Adipose tissue (tissue), 3 donors: ENCODE measurements at places on chromosomes 7 and 10. TPM values are rescaled to one million over a fixed set of nuclear protein-coding genes. Genes with fewer than 3 reads are reported as not detected.

The CYP3A7 gene
- polyA plus RNA-seq: not detected

The INHBA gene
- 0.22 TPM for polyA plus RNA-seq

The PNLIP gene
- polyA plus RNA-seq: 3.7 TPM

The GIMAP1 gene
- 6.9 TPM for polyA plus RNA-seq

The ST8SIA6 gene
- 0.33 TPM for polyA plus RNA-seq

The BMPER gene
- 4.8 TPM for polyA plus RNA-seq

The FIGNL1 gene
- polyA plus RNA-seq: 5.4 TPM

The MLXIPL gene
- 44.8 TPM for polyA plus RNA-seq

The ADIRF gene
- polyA plus RNA-seq: 2,071 TPM

The AS3MT gene
- 2.6 TPM for polyA plus RNA-seq

The PDE6C gene
- not detected for polyA plus RNA-seq

The HOXA7 gene
- 5.2 TPM for polyA plus RNA-seq

The STOX1 gene
- 2.4 TPM for polyA plus RNA-seq

The PRKG1 gene
- polyA plus RNA-seq: 2.1 TPM

The GPNMB gene
- polyA plus RNA-seq: 41.1 TPM

The ABCB1 gene
- 3.2 TPM for polyA plus RNA-seq

The RAPGEF5 gene
- 18.0 TPM for polyA plus RNA-seq

The ZNF727 gene
- polyA plus RNA-seq: 0.70 TPM

The HELLS gene
- polyA plus RNA-seq: 1.3 TPM

The GJD4 gene
- polyA plus RNA-seq: not detected

The CCL26 gene
- polyA plus RNA-seq: 0.82 TPM

The NUTM2E gene
- polyA plus RNA-seq: 0.58 TPM

The ADAM8 gene
- polyA plus RNA-seq: 14.1 TPM

The NPSR1 gene
- not detected for polyA plus RNA-seq

The A1CF gene
- 2.3 TPM for polyA plus RNA-seq

The PGAM2 gene
- polyA plus RNA-seq: 5.4 TPM

The C10orf71 gene
- polyA plus RNA-seq: under 0.01 TPM

The PLEKHS1 gene
- polyA plus RNA-seq: not detected
